Keratinocyte (primary cell): ENCODE measurements at places on chromosomes 12 and 14. TPM values are rescaled to one million over a fixed set of nuclear protein-coding genes. Genes with fewer than 3 reads are reported as not detected.

GRCh38 chr12:113048716-113049127, 7.8 kb upstream of the DTX1 start:
- no peak for DNase-seq

DNA sequence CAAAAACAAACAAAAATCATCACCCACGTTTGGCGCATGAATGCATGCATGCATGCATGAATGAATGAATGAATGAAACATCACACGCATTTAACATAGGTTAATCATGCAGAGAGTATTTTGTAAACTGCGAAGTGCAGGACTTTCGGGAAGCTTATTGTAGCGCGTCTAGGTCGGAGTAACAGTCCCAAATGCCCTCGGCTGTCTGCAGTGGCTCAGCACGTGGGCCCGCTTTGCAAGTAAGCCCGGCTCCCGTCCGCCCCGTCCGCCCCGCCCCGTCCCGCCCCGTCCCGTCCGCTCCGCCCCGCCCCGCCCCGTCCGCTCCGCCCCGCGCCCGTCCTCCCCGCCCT, 263 bp upstream of the IFT81 start:
- DNase-seq = no peak

DGLUCY gene
- 13.7 to 33.1 TPM (median 19.4 TPM) in 3 replicates for polyA plus RNA-seq

OR10AD1 gene
- not detected in 3 replicates for polyA plus RNA-seq

RASAL1 gene
- polyA plus RNA-seq = 0.05 to 0.17 TPM (median 0.06 TPM) in 3 replicates

DNA sequence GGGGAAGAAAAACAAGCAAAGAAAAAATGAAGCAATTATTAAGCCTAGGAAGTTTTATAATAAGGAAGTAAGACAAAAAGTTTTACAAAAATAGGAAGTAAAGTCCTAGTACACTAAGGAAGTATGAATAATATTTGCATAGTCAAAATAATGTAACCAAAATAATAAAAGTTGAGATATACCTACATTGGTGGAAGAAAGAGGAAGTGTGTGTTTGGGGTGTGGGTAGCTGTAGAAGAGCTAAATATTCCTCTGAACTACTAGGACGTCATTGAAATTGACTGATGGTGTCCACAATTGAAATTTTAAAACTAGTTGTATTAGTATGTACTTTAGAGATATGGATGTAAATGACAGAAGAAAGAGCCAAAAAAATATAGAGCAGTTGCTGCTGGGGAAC, 228.4 kb upstream of the OTX2 start:
- DNase-seq = no peak

- DNase-seq = no peak
These were observed 407.9 kb downstream of the MED13L start for GRCh38 chr12:115869604-115870003.

TAS2R19 gene
- polyA plus RNA-seq = 0.17 to 0.31 TPM in 2 of 3 replicates, not detected in the other

GRCh38 chr14:51846631-51847488, 13.6 kb upstream of the GNG2 start:
- no peak for DNase-seq

GRCh38 chr14:80951491-80951890, 3.9 kb upstream of the TSHR start:
- no peak for DNase-seq

AQP5 gene
- polyA plus RNA-seq = not detected in 3 replicates

- DNase-seq = no peak
These were observed 39.8 kb downstream of the BAZ1A start for GRCh38 chr14:34835312-34835711.

DNA sequence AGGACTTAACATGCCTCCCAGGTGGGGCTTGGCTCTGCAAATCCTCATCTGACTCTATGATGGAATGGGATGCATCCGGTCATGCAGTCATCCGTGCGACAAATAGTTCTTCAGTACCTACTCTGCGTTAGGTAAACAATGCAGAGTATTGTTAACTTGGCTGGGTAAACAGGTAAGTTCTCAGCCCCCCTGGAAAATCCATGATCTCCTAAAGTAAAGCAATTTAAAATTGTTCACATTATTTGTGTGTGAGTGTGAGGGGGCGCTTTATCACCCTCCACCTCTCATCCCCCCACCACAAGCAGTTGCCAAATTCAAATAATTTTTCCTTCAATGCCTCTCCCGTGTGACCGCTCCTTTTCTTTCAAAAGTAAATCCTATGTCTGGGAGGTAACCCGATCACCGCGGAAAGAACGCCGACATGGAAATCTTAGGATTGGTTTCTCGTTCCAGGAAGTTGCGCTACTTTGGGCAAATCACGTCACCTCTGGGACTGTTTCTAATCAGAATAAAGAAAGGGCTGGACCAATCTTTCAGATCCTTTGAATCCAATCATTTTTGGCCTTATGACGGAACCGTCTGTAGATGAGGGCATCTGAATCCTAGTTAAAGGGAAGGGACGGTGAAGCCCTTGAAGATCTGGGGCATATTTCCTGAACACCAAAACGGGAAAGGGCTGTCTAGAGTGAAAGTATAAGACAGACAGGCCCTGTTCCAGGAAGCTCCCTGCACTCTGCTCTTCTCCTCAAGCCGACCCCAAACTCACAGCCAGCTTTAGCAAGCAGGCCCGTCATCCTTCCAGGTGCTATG, 44.0 kb upstream of the SINHCAF start:
- no peak for DNase-seq

GRCh38 chr14:81148635-81149034, 72.1 kb downstream of the GTF2A1 start:
- DNase-seq = no peak

DNA sequence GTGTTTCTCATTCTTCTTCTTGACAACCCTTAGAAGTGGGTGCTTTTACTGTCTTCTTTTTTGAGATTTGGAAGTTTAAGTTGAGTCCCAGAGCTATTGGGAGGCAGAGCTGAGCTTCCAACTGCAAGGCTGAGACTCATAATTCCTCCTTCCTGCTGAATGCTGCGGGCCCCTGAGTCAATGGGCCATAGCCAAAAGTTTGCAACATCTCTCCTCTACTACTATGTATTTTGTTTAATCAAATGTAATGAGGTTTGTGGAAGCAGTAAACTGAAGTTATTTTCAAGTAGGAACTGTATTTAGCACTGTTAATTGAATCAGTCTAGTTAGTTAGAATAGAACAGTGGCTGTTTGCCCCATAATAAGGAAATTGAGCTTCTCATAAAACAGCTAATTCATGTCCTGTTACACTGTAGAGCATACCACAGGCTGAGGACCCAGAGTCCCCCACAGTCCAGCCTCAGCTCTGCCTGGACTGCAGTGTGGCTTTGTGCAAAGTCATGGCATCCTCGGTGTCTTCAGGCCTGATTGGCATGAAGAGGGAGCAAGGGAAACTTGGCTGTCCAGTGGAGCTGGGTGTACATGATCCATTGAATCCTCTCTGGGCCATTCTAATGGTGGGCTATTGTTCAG, 631.7 kb downstream of the VRK1 start:
- no peak for DNase-seq

FAM186B gene
- 0.12 to 0.23 TPM (median 0.13 TPM) in 3 replicates for polyA plus RNA-seq

GRCh38 chr12:66066137-66066928, 64.2 kb downstream of the LLPH start:
- DNase-seq = no peak

DNA sequence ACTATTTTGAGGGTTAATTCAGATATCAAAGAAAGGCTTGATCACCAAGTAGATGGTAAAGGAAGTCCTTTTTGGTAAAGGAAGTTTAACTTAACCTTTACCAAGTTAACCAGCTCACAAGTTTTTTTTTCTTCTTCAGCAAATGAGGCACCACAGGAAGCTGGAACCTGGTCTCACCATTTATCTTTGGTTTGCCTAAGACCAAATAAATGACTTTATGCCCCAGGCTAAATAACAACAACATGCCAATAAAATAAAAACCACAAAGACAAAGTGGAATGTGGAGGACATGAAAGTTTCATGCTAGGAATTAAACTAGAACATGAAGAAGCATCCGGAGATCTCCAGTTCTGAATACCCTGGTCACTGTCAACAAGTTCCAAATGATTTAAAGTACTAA, 116.8 kb upstream of the PRICKLE1 start:
- DNase-seq = no peak

GRCh38 chr12:15214851-15215601, 6.2 kb downstream of the RERG start:
- DNase-seq = no peak

- no peak for DNase-seq
These were observed 40.9 kb upstream of the LRIG3 start for GRCh38 chr12:58961166-58961565.

GRCh38 chr12:2560356-2560755, 234.4 kb upstream of the FKBP4 start:
- no peak for DNase-seq

MDGA2 gene
- not detected in 3 replicates for polyA plus RNA-seq

DNA sequence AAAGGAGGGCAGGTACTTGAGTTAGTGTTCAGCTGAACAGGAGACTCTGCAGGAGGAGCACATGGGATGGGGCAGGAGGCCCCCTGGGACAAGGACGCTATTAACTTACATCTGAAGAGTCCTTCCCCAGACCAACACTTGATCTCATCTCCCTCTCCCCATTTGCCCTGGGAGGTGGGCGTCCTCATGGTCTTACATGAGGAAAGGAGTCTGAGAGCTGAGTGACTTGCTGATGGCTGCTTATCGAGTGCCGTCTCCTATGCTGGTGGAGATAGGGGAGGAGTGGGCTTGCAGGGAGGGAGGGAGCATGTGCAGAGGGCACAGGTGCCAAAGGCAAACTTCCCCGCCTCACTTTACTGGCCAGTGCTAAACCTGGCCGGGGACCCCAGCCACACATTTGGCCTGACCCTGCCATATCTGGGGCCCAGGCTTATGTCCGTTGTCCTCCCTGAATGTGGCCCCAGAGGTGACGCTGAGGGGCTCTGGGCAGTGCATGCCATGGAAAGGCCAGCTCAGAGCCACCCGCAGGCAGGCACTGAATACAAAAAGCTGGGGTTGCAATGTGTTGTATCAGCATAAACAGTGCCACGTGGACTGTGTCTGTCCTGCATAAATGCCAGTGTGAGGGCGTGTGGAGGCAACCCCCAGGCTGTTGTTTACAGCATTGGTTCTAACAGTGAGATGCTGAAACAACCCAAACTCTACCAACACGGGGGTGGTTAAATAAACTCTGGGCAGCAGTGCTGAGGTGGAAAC, 29.4 kb downstream of the FAIM2 start:
- no peak for DNase-seq

CLEC7A gene
- polyA plus RNA-seq = 0.31 to 0.62 TPM (median 0.62 TPM) in 3 replicates

- DNase-seq = no peak
These were observed 262.3 kb downstream of the NUAK1 start for GRCh38 chr12:105876396-105876927.

- no peak for DNase-seq
These were observed 26.7 kb downstream of the CRY1 start for GRCh38 chr12:107066691-107067090.

RNASE7 gene
- polyA plus RNA-seq = 17.4 to 36.6 TPM (median 19.0 TPM) in 3 replicates

RAB35 gene
- 51.0 to 68.4 TPM (median 51.6 TPM) in 3 replicates for polyA plus RNA-seq

DNA sequence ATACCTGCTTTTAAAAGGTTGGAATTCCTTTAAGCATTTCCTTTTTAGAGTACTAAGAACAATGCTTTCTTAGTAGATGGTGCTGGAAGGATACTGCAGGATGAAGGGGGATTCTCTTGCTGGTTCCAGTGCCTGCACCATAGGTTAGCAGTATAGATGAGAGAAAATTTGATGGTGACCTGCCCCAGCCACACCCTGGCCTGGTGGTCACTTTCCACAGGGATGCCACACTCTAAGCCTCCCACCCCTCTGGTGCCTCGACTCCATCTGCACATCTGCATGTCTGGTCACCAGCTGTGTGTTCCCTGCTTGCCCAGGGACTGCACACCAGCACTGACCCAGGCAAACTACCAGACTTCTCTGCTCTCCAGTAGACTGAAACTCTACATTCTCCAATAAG, 19.1 kb downstream of the SLC2A3 start:
- no peak for DNase-seq

KLRC2 gene
- polyA plus RNA-seq = 0.09 TPM in 1 of 3 replicates, not detected in the others

NPAS3 gene
- polyA plus RNA-seq = 0.01 to 0.07 TPM (median 0.01 TPM) in 3 replicates

DNA sequence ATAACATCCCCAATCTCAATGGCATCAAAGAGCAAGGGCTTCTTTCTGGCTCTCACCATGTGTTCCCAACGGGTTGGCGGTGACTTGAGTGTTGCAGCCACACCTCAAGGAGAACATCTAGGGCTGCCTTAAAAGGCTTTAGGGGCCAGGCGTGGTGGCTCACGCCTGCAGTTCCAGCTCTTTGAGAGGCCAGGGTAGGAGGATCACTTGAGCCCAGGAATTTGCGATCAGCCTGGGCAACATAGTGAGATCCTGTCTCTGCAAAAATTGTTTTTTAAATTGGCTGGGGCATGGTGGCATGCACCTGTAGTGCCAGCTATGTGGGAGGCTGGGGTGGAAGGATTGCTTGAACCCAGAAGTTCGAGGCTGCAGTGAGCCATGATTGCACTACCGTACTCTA, 14.9 kb downstream of the RFLNA start:
- no peak for DNase-seq

GRCh38 chr14:50060871-50061663, 55.3 kb downstream of the VCPKMT start:
- peak; percentile 80 for DNase-seq

FANCM gene
- polyA plus RNA-seq = 2.5 to 6.0 TPM (median 3.0 TPM) in 3 replicates

SERPINA5 gene
- polyA plus RNA-seq = not detected in 3 replicates

GRCh38 chr12:68478516-68479260, 132.0 kb upstream of the RAP1B start:
- no peak for DNase-seq

DNA sequence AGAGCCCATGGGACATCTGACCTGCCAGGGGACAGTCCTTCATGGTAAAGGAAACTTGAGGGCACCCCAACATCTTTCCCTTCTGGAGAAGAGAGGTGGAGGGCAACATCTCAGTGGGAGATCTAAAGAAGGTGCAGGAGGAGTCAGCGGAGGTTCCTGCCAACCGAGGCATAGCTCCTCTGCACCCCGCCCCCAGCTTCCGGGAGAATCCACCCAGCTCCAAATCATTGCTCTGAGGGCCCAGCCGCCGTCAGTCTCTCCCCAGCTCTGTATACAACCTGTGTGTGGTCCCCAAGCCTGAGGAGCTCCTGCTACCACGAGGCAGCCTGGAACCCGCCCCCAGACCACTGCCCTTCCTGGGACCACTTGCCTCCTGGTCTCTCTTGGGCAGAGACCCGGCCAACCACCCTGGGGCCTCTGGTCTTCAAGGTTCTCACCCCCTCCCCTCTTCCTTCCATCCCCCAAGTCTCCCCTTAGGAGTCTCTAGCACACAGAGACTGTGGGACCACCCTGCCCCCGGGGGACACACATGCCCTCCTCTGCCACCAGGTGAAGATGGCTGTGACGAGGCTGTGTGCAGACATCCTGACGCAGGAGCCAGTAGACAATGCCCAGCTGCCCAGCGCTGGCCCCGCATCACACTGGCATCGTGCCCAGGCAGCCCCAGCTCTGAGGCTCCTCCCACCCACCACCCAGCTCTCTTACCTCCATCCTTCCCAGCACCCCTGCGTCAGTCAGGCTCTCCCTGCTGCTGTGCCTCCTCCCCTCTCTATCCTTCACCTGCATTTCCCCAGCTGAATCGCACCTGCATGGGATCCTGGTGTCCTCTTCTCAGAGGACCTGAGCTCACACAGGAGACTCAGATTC, 13.0 kb upstream of the NUDT14 start:
- no peak for DNase-seq

ACSS3 gene
- polyA plus RNA-seq = 0.08 to 0.30 TPM (median 0.17 TPM) in 3 replicates

DHH gene
- not detected in 3 replicates for polyA plus RNA-seq
